Endothelial cell (in vitro differentiated cells): ENCODE measurements at places on chromosomes 11 and 22. TPM values are rescaled to one million over a fixed set of nuclear protein-coding genes. Genes with fewer than 3 reads are reported as not detected.
A peak's percentile ranks its signal among the peaks of the same experiment; 100 is the strongest.

The SHANK3 gene
- total RNA-seq = 223 TPM

The GRIK4 gene
- 4.5 TPM for total RNA-seq

The KRTAP5-11 gene
- not detected for total RNA-seq

GRCh38 chr11:73576185-73576614 is 21.7 kb downstream of the FAM168A start:
- no peaks in the 10 kb centered on the region for H3K27me3 ChIP-seq
- peaks cover 13% of the 10 kb centered on the region for H3K36me3 ChIP-seq
- no peak for DNase-seq
- H3K4me3 ChIP-seq = no peak overlapping the region

DNA sequence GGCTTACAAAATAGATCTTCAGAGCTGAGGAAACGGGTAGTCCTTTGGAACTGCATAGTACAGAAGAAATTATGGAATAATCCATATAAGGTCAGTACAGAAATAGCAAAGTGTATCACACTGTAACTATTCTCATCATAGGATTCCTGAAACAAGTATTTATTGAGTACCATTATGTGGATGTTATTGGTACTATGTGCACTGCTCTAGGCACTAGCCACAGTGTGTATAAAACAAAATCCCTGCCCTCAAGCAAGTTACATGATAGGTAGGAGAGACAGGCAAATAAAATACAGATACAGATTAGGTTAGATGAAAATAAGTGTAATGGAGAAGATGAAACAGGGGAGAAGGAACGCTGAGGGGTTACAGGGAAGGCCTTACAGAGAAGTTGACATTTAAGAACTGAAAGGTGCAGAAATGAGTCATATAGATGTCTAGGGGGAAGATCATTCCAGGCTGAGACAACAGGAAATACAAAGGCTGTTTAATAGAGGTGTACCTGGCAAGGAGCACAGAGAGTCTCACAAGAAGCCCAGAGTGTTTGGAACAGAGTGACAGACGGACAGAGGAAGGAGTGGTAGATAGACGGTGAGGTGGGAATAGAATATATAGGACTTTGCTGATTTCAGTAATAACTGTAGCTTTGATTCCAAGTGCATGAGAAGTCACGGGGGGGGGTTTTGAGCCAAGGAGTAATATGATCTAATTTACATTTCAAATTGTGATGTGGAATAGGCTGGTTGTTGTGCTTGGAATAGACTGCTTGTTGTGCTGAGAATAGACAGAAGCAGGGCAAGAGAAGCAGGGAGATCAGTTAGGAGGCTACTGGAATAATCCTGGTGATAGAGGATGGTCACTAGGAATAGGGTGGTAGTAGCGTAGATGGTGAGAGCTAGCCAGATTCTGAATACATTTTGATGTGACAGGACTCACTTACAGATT is 13.7 kb downstream of the RNF141 start:
- no peak overlapping the region for H3K27ac ChIP-seq
- H3K4me1 ChIP-seq = peaks cover 4% of the 10 kb centered on the region
- no peak overlapping the region for H3K4me3 ChIP-seq
- DNase-seq = no peak

DNA sequence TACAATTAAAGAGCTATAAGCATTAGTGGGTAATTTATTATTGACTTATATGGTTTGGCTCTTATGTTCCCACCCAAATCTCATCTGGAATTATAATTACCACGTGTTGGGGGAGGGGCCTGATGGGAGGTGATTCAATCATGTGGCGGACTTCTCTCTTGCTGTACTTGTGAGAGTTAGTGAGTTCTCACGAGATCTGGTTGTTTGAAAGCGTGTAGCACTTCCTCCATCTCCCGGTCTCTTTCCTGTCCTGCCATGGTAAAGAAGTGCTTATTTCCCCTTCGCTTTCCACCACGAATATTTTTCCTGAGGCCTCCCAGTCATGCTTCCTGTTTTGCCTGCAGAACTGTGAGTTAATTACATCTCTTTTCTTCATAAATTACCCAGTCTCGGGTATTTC is 28.1 kb upstream of the CHORDC1 start:
- peak overlapping the region; percentile 82 for H3K27ac ChIP-seq
- H3K36me3 ChIP-seq = no peaks in the 10 kb centered on the region
- H3K4me1 ChIP-seq = peaks cover 16% of the 10 kb centered on the region

GRCh38 chr11:109223451-109223850 is 198.5 kb upstream of the C11orf87 start:
- peaks cover 4% of the 10 kb centered on the region for H3K36me3 ChIP-seq
- no peak overlapping the region for H3K4me3 ChIP-seq
- H3K4me1 ChIP-seq = no peaks in the 10 kb centered on the region
- no peaks in the 10 kb centered on the region for H3K27me3 ChIP-seq

GRCh38 chr11:75526192-75526541 is 426 bp upstream of the GDPD5 start:
- peak overlapping the region; percentile 88 for H3K27ac ChIP-seq
- H3K36me3 ChIP-seq = peaks cover 44% of the 10 kb centered on the region
- DNase-seq = no peak

DNA sequence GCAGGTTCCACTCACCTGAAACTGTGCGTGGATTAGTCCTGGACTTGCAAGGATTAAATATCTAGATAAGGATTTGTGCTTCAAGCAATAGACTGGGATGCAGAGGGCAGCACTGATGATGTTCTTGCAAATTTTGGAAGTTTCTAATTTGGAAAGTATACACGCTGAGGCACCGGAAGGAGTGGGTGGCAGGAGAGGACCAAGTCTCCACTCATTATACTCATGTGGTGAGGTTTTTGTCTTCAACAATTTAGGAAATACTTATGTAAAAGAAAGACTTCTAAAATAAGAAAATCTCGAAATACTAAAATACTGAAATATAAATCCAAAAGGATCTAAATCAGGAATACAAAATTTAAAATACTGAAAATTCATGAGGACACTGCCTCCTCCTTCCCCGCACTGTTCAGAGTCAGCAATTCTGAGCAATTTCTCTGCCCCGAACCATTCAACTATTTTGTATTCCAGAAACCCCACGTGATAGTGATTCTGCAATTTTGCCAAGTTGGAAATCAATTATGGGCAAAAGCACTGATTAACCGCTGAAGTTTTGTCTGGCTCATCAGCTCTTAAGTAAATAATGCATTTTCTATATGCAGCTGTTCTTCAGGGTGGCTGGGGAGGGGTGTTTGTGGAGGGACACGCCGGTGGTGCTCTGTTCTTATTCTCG is 47.0 kb upstream of the CLMP start:
- H3K4me3 ChIP-seq = no peak overlapping the region
- H3K36me3 ChIP-seq = no peaks in the 10 kb centered on the region
- peaks cover 16% of the 10 kb centered on the region for H3K4me1 ChIP-seq
- no peak overlapping the region for H3K27ac ChIP-seq
- no peaks in the 10 kb centered on the region for H3K27me3 ChIP-seq

DNA sequence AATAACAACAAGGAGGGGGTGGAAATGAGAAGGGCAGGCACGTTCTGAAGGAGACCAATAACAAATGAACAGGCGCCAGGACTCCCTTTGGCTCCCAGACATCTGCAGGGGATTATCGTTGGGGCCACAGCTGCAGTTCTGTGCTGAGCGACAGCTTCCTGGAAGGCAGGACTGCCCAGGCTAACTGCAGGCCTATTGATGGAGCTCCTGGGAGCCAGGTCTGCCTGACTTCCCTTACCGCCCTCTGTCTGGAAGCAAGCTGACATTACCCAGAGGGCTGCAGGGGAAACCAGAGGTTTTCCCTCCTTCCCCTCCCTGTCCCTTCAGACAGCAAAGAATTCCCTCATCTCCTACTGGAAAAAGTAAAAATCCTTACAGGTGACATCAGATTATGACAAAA is 5.0 kb downstream of the DRD2 start:
- H3K4me1 ChIP-seq = no peaks in the 10 kb centered on the region
- H3K36me3 ChIP-seq = no peaks in the 10 kb centered on the region
- H3K27ac ChIP-seq = no peak overlapping the region
- DNase-seq = no peak
- no peak overlapping the region for H3K4me3 ChIP-seq

DNA sequence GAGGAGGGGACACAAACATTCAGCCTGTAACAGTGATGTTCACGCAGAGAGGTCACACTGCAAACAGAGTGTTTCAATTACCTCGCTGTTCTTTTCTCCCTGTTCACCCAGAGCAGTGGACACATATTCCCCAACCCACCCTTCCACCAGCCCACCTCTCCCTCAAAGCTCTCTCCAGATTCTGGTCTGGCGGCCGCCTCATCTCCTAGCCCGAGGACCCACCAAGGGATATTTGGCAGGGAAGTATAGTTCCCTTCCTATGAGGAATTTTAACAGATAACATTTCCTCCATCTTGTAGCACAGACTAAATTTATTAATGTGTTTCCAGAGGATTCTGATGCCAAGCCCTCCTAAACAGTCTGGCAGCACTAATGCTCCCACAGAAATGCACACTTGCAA is 111.0 kb upstream of the LMO1 start:
- peaks cover 3% of the 10 kb centered on the region for H3K27me3 ChIP-seq
- no peak overlapping the region for H3K4me3 ChIP-seq
- H3K4me1 ChIP-seq = peaks cover 4% of the 10 kb centered on the region

- H3K27me3 ChIP-seq = peaks cover 1% of the 10 kb centered on the region
- no peak for DNase-seq
- no peak overlapping the region for H3K4me3 ChIP-seq
Measured at GRCh38 chr11:59859673-59860072, 6.6 kb downstream of the TCN1 start.

GRCh38 chr11:131279654-131280384 is 90.6 kb upstream of the NTM start:
- no peaks in the 10 kb centered on the region for H3K36me3 ChIP-seq
- no peak overlapping the region for H3K4me3 ChIP-seq
- H3K4me1 ChIP-seq = peaks cover 3% of the 10 kb centered on the region
- no peak overlapping the region for H3K27ac ChIP-seq
- no peaks in the 10 kb centered on the region for H3K27me3 ChIP-seq

DNA sequence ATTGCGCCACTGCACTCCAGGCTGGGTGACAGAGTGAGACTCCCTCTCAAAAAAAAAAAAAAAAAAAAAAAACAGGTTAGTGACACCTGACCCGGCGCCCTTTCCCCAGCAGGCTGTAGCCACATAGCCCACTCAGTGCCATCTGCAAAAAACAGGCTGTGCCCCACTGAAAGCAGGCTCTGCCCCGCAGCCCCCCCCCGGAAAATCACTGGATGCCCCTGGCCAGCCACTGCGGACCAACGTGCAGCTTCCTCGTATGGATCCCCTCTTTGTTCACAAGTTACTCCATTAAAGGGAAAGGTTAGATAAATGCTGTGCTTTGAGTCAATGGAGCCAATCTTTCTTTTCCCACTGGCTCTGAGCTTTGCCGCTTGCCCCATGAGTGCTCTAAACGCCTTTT is 660.3 kb downstream of the TBC1D22A start:
- H3K4me1 ChIP-seq = no peaks in the 10 kb centered on the region
- DNase-seq = no peak
- H3K36me3 ChIP-seq = peaks cover 28% of the 10 kb centered on the region
- no peak overlapping the region for H3K4me3 ChIP-seq
- peaks cover 7% of the 10 kb centered on the region for H3K27me3 ChIP-seq

GRCh38 chr11:76597533-76598425 is 72.8 kb downstream of the LRRC32 start:
- H3K27me3 ChIP-seq = peaks cover 6% of the 10 kb centered on the region
- H3K36me3 ChIP-seq = no peaks in the 10 kb centered on the region
- H3K4me1 ChIP-seq = peaks cover 4% of the 10 kb centered on the region
- no peak for DNase-seq
- H3K27ac ChIP-seq = no peak overlapping the region

DNA sequence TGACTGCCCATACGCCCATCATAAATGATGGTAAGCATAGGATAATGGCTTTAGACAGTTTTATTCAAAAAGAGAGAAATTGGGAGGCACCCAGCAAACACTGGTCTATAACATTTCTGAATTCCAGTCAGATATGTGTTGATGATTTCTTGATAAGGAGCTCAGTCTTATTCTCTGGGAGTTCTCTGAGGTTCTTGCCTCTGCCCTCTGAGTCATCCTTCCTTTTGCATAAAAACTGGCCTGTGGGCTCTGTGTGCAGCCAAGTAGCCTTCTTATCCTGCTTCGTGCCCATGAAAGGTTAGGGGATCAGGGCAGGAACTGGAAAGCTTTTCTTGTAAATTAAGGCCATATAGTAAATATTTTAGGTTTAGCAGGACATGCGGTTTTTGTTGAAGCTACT is 48.9 kb downstream of the FAR1 start:
- H3K4me3 ChIP-seq = no peak overlapping the region
- H3K4me1 ChIP-seq = peaks cover under 1% of the 10 kb centered on the region
- DNase-seq = no peak
- H3K27ac ChIP-seq = no peak overlapping the region

- H3K4me1 ChIP-seq = no peaks in the 10 kb centered on the region
- no peaks in the 10 kb centered on the region for H3K36me3 ChIP-seq
- DNase-seq = no peak
- no peak overlapping the region for H3K4me3 ChIP-seq
- no peak overlapping the region for H3K27ac ChIP-seq
Measured at GRCh38 chr22:30185129-30185528, 61.4 kb downstream of the LIF start.

GRCh38 chr11:12810568-12810894 is 136.3 kb downstream of the TEAD1 start:
- H3K36me3 ChIP-seq = peaks cover 12% of the 10 kb centered on the region
- H3K27me3 ChIP-seq = peaks cover 13% of the 10 kb centered on the region
- no peak overlapping the region for H3K27ac ChIP-seq
- peak overlapping the region; percentile 26 for H3K4me3 ChIP-seq
- DNase-seq = no peak

- peaks cover 32% of the 10 kb centered on the region for H3K4me1 ChIP-seq
- H3K27me3 ChIP-seq = peaks cover 5% of the 10 kb centered on the region
- no peak for DNase-seq
- H3K27ac ChIP-seq = no peak overlapping the region
- H3K36me3 ChIP-seq = peaks cover 4% of the 10 kb centered on the region
Measured at GRCh38 chr11:11980841-11981308, 27.6 kb downstream of the DKK3 start.

DNA sequence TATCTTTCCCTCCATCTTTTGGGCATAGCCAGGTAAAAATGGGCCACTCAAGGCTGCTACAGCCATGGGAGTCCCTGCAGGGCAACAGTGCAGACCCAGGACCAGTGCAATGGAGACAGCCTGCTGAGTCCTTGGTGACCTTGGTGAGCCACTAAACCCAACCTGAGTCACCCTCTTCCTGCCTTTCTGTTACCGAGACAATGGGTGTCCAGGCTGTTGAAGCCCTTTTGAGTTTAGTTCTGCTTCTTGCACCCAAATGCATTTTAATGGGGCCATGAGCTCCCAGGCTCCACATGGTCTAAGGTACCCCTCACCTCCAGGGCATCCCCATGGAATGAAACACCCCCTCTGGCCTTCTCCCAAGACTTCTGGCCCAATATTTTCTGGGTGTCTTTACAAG is 874 bp upstream of the PLAAT4 start:
- peaks cover 3% of the 10 kb centered on the region for H3K27me3 ChIP-seq
- no peaks in the 10 kb centered on the region for H3K36me3 ChIP-seq
- no peak overlapping the region for H3K4me3 ChIP-seq
- peaks cover 7% of the 10 kb centered on the region for H3K4me1 ChIP-seq

- H3K27ac ChIP-seq = no peak overlapping the region
- peaks cover 11% of the 10 kb centered on the region for H3K4me1 ChIP-seq
- peak overlapping the region; percentile 83 for H3K4me3 ChIP-seq
- no peaks in the 10 kb centered on the region for H3K36me3 ChIP-seq
- no peak for DNase-seq
- peaks cover 7% of the 10 kb centered on the region for H3K27me3 ChIP-seq
Measured at GRCh38 chr22:23752090-23752691, 1.3 kb upstream of the ZNF70 start.
